Stomach (tissue), 19 donors: ENCODE measurements at places on chromosomes 2 and 18. TPM values are rescaled to one million over a fixed set of nuclear protein-coding genes. Genes with fewer than 3 reads are reported as not detected.
A peak's percentile ranks its signal among the peaks of the same experiment; 100 is the strongest.

Gene GBX2
- not detected for total RNA-seq

Gene EFEMP1
- 53.8 TPM for total RNA-seq

GRCh38 chr18:39846265-39846664, 2108.8 kb upstream of the PIK3C3 start:
- DNase-seq = peak; percentile 90

DNA sequence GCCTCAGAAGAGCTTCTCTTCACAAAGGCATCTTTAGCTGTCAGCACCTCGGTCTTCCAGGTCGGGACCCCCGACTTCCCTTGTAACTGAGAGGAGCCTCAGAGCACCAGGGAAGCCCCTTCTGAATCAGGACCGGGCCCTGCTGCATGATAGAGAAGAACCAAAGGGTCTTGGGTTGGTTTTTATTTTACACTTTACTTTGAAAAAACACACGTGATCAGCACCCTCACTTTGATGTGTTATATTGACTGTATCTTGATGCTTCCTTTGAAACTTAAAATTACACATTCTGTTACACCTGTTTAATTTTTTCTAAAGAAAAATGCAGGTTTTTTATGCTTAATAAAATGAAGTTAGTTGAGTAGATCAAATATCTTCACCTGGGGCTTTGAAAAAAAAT, 202.3 kb downstream of the FAM210A start:
- DNase-seq = no peak

DNA sequence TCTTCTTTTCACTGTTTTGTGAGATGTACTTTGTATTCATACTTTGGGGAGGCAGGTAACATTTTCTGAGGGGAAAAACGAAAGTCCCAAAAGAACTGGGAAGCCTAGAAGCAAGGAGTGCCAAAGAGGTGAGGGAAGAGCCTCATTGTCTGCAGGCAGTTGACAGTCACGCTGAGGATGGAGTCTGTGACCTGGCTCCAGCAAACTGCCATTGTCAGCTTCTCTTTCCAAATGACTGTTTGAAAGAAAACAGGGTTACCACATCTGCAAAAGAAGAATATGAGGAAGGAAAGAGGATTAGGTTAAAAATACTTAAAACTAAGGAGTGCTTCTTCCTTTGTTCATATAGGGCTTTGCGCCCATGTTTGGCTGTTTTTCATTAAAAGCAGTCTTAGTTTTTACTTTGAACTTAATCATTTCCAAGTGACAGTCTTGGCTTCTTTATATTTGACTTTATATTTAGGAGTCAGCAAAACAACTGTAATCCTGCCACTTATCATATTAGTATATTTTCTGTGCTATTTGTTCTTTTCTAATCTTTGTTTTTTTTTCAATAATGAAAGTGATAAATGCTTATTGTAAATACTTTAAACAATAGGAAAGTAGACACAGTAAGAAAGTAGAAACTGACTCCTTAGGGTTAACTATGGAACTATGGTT, 35.0 kb downstream of the CERS6 start:
- DNase-seq = no peak

- DNase-seq = no peak
Observed at GRCh38 chr18:6059551-6059950, 164.2 kb upstream of the TMEM200C start.

- no peak for DNase-seq
Observed at GRCh38 chr2:235262750-235263149, 231.1 kb upstream of the AGAP1 start.

DNA sequence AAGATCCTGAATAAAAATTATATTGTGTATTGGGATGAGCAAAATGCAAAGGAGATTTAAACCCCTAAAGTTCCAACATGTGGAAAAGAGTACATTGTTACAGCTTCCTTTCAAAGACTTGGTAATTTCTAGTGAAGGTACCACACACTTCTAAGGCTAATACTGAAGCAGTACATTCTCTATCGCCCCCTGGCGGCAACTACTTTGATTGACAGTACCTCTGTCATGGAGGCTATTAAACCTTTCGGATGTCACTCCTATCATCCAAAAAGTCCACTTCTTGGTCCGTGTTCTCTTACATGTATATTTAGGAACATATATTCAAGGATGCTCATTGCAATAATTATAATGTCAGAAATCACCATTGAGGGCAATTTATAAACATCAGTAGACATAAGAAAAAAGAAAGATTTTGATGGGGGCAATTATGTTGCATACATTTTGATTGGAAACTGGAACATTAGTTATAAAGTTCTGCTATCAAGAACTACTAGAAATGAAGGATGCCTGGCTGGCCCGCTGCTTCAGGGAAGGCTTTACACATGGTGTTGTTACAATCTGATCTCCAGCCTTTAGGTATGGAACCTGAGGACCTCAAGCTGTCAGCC, 601.6 kb downstream of the CPS1 start:
- peak; percentile 81 for DNase-seq

GRCh38 chr2:196389670-196390069, 218.3 kb upstream of the STK17B start:
- DNase-seq = no peak

GRCh38 chr2:15732341-15733077, 140.8 kb downstream of the DDX1 start:
- no peak for DNase-seq

- no peak for DNase-seq
Observed at GRCh38 chr2:40867829-40868228, 415.9 kb upstream of the SLC8A1 start.

GRCh38 chr18:54776282-54776977, 51.8 kb upstream of the RAB27B start:
- DNase-seq = peak; percentile 20
